ENCODE measurements at places on chromosomes 1 and 21. TPM values are rescaled to one million over a fixed set of nuclear protein-coding genes. Genes with fewer than 3 reads are reported as not detected.

The LDLRAD1 gene
- 0.63 TPM for total RNA-seq

- DNase-seq = no peak
Observed at GRCh38 chr1:162889989-162890388, 29.0 kb upstream of the CCDC190 start.

DNA sequence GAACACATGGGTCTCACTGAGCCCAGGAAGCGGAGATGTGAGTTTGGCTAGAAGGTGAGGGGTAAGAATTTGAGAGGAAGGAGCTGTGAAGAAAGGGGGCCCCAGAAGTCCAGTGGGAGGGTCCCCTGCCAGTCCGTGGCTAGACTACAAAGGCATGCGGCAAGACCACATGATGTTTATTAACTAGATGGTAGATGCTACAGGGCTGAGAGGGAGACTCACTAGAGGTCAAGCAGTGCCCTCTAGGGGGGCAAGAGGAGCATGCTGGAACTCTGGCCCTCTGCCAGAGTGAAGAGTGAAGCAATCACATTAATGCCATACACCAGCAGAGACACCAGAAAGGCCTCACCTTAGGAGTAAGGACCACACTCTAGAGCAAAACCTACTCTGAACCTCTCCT is 12.2 kb downstream of the KIAA0319L start:
- DNase-seq = no peak

- DNase-seq = no peak
Observed at GRCh38 chr21:42465803-42466127, 30.3 kb downstream of the RSPH1 start.

DNA sequence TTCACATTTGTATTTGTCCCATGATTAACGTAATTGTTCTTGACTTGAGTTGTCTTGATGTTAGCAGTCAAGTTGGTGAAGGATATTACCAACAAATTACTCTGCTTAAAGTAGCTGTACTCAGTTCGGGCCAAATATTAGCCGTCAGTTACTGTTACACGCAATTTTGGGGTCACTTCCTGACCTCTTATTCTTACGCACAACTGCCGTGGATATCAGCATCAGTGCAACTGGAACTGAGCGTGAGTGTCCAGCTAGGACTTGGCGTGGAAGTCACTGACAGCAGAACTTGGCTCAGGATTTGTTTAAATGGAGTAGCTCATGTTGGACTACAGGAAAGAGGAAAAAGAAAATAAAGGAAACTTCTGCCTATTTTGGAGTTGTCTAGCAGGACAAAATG is 56.4 kb downstream of the ADAMTS1 start:
- no peak for DNase-seq

The SLC22A15 gene
- 0.23 TPM for total RNA-seq

- no peak for DNase-seq
Observed at GRCh38 chr1:77557053-77557452, 125.4 kb downstream of the ZZZ3 start.

DNA sequence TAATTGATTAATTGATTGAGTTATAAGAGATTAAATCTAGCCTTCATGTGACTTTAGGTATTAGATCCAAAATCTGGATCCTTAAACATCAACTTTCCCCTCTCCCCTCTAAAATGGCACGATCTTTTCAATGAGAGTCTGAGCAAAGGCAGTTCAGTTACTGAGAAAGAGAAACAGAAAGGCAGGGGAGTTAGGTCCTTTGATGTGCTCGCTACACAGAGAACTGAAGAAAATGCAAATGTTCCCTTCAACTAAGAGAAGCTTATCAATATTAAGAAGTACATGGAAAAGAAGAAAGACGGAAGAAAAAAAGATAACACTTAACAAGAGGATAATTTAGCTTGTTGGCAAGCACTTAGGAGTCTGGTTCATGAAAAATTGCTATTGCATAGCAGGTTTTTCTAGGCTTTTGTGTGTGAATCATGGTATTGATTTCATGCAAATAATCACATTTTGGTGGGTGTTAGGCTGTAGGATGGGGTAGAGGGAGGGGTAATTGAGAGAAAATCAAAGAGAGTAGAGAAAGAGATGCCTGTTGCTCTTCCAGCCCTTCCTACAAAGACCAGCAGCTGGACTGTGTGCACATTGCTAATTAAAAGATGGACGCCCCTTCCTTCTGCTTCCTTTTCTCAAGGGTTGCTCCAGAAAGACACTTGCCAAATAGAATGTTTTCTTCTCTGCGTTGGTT is 307.6 kb upstream of the PLXNA2 start:
- no peak for DNase-seq

The NCMAP gene
- total RNA-seq = 1.0 TPM

GRCh38 chr1:11151826-11152612 is 37.1 kb upstream of the ANGPTL7 start:
- DNase-seq = peak; percentile 72

- DNase-seq = no peak
Observed at GRCh38 chr1:49104575-49104974, 327.9 kb upstream of the BEND5 start.

GRCh38 chr1:216306830-216307229 is 116.4 kb downstream of the USH2A start:
- no peak for DNase-seq

- no peak for DNase-seq
Observed at GRCh38 chr1:11979028-11979850, 1.0 kb upstream of the MFN2 start.

The CD55 gene
- 9.8 TPM for total RNA-seq

DNA sequence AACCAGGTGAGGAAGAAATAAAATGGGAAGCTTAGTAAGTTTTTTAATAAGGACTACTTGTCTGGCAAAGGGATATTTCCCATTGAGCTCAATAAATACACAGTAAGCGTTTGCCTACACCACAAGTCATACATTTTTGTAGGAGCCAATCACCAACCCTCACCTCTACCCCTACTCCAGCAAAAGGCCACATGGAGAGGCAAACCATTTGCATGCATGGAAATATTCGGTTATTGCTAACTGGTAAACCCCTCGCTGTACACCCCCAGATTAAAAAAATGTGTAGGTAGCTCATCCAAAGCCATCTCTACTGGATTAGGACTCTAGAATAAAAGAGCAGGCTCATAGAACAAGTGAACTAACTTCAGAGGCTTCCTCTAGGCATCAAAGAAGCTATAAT is 21.1 kb downstream of the PDPN start:
- no peak for DNase-seq

- no peak for DNase-seq
Observed at GRCh38 chr1:157151073-157151472, 12.9 kb upstream of the ETV3 start.

The CRP gene
- total RNA-seq = 3,370 TPM

DNA sequence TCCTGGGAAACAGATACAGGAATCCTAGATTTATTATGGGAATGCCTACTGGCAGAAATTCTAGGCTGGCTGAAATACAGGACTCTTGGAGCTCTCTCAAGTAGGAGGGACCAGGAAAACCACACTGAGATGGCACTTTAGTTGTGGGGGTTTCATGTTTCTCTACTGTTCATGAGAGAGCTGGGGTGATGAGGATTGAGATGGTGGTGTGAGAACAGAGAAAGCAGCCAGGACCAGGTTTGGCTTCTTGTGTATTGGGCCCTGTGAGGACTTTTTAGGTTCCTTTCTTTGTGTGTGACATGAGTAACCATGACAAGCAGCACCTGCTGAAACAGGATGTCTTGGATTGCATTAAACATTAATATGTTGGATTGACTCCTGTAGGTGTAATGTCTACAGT is 4.9 kb downstream of the ARID1A start:
- no peak for DNase-seq

The ATP8B2 gene
- 4.4 TPM for total RNA-seq

Measured in left lobe of liver (tissue), 2 donors.